NCI-H1048 (cell line): ENCODE measurements at places on chromosomes 6 and 20.

- DNase-seq = no peak
Observed at GRCh38 chr20:18024606-18025127, 33.0 kb downstream of the OVOL2 start.

DNA sequence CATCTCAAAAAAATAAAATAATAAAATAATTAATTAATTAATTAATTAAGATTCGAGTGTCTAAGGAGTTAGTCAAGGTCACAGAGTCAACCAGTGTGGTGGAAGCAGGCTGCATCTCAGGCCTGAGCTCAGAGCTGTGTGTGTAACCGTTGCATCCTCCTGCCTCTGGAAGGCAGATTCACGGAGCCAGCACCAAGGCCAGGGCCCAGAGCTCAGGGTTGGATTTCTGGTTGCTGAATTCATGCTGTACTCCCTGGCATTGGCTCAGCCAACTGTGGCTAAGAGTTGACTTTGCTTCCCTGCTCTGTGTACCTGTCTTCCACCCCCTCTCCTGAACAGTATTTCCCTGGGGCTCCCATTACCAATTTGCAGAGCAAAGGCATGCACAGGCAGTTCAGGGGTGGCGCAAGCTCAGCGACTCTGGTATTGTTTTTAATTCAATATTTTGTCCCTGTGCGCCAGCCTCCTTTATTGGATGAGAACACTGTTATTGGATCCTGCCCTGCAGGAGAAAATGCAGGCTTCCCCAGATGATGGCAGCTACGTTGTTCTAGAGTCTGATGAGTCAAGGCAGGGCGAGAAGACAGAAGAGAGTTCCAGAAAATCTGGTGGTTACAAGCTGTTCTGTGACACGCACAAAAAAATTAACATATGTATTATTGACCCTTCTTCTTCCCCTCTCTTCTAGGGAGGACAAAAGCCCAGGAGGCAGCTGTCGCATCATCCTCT, 12.3 kb upstream of the CTNNBL1 start:
- DNase-seq = no peak

DNA sequence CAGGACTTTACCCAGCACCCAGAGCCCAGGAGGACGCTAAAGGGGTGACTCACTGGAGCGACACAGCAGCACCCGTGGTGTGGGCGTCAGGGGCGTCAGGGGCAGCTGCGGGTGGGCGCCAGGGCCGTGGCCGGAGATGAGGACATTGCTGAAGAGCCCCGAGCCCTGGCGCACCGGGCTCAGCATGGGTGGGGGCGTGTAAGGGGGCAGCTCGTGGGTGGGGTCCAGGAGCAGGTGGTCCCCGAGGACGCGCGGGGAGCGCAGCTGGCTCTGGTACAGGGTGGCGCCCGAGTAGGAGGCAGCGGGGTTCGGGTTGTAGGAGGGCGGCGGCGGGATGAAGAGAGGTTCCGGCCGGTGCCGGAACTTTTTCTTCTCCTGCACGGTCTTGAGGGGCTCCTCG, 41.6 kb upstream of the MRPS10 start:
- no peak for DNase-seq

- no peak for DNase-seq
Observed at GRCh38 chr6:26536571-26537159, 1.5 kb upstream of the HMGN4 start.

GRCh38 chr20:36093025-36093803, 61.3 kb upstream of the EPB41L1 start:
- no peak for DNase-seq

DNA sequence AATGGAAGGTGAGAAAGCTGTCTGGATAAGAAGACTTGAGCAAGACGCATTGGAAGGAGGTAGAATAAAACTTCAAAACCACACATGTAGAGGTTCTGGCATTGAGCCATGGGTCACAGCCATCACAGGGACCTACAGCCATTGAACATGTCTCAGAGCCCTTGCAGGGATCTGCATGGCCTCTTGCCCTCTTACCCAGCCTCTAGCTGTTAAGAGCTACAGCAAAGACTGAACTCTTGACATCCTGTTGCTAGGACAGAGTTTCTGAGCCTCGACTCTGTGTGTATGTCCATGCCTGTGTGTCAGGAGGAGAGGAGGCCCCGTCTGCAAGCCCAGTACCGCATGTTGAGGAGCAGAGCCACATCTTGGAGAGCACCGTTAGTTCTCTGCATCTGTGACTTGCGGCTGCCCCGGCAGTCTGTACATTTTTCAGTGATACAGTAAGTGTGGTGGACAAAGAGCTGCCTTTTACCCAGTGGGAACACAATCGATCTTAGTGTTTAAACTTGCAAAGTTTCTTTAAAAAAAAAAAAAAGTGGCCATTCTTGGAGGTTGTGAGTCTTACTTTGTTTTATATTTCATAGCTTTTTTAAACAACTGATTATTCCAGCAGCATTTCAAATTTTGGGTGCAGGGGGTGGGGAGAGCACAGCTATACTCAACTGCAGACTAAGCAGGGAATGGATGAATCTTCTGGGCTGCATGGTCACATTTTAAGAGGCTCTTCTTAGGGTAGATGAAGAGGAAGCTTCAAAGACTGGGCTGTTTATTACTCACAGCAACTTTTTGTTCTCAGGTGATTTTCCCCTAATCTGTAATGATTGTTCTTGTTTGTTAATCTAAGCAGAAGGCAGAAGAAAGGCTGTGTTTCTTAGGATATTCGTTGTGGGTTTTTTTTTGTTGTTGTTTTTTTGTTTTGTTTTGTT, 88.5 kb downstream of the TBC1D7 start:
- DNase-seq = no peak

GRCh38 chr20:12435268-12435667, 517.6 kb downstream of the BTBD3 start:
- no peak for DNase-seq

DNA sequence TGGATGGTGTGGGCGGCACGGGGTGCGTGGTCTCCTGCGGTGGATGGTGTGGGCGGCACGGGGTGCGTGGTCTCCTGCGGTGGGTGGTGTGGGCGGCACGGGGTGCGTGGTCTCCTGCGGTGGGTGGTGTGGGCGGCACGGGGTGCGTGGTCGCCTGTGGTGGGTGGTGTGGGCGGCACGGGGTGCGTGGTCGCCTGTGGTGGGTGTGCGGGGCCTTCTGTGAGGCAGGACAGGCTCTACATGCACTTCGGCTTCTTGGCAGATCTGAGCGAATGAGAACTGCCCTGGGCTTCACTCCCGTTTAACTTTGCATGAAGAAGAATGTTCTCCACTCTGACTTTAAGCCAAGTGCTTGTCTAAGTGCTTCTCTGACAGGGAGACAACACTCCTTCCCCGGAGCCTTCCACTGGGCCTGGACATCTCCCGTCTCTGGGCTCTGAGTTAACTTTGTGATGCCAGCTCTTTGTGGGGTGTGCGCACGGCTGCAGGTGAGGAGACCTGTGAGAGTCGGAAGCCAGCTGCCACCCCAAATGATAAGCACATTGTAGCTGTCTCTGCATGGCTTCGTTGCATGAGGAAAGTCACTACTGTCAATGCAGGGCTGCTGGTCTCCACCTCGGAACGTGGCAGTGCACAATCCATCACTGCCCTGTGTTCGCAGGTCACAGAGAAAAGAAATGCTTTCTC, 244.8 kb downstream of the DLL1 start:
- no peak for DNase-seq

- no peak for DNase-seq
Observed at GRCh38 chr6:162882801-162883481, 155.2 kb downstream of the PACRG start.

- no peak for DNase-seq
Observed at GRCh38 chr6:137264311-137265075, 45.3 kb upstream of the IFNGR1 start.

GRCh38 chr6:106670236-106670635, 40.9 kb downstream of the QRSL1 start:
- DNase-seq = no peak

- no peak for DNase-seq
Observed at GRCh38 chr20:19631410-19631809, 126.6 kb upstream of the RIN2 start.

DNA sequence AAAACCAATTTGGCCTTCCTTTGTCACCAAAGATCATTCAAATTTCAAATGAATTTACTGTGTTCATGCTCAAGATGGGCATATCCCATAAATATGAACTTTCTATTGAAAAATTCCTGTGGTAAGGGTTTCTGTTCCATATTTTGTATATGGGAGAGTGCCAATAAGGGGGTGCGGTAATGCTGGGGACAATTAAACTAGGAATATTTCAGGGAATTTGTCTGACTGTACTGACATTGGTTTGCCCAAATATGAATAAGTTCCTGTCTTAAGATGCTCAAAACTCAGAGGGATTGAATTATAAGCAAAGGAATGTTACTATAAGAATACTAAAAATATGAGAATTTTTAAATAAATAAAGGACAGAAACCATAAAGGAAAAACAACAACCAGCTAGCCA, 553.0 kb upstream of the MARCKS start:
- no peak for DNase-seq

GRCh38 chr20:45902199-45902701, 9.7 kb downstream of the PLTP start:
- no peak for DNase-seq

DNA sequence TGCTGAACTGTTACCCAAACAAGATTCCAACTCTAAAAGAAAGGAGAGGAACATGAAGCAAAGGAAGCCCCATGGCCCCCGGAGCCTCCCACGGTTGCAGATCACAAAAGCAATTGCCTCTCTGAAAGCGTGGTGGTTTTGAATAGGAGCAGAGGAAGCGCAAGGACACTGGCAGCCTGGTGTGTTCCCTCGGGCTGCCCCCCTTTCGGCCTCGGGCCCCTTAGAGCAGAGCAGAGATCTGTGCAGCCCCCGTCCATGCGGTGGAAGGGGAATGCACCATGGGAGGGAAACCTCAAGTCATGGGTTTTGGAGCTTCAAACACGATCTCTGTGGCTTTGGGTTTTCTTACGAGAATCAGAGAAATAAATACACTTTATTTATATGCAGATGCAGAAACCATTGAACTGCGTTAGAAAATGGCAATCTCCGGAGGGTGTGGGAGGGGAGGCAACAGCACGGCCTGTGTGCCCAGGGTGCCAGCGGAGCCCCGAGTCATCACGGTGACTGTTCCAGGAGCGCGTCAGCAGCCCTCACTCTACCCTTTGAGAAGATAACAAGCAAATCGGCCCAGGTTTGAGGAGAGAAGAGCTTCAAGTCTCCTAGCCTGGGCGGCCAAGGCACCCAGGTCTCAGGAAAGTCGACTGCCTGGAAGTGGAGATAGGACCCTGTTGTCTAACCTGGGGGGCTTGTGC, 20.5 kb downstream of the FOXF2 start:
- no peak for DNase-seq

DNA sequence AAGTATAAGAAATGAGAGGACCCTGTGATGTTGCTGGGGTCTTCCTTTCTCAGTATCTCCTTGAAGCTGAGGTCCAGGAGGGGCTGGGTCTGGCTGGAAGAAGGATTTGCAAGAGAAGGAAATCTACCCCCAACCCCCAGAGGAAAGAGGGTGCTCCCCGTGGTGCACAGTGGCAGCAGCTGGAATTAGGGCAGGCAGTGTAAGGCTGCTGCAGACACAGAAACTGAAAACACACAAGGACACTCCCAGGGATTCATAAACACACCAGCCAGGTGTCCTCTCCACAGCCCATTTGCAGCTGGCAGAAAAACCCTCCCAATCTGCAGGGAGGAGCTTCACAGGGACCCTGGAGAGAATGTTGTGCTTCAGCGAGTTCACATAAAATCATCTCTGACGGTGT, 297.2 kb downstream of the CDH26 start:
- DNase-seq = no peak

GRCh38 chr20:50635676-50636600, 55.4 kb downstream of the RIPOR3 start:
- peak; percentile 6 for DNase-seq
